ENCODE measurements at places on chromosomes 3 and 15.

DNA sequence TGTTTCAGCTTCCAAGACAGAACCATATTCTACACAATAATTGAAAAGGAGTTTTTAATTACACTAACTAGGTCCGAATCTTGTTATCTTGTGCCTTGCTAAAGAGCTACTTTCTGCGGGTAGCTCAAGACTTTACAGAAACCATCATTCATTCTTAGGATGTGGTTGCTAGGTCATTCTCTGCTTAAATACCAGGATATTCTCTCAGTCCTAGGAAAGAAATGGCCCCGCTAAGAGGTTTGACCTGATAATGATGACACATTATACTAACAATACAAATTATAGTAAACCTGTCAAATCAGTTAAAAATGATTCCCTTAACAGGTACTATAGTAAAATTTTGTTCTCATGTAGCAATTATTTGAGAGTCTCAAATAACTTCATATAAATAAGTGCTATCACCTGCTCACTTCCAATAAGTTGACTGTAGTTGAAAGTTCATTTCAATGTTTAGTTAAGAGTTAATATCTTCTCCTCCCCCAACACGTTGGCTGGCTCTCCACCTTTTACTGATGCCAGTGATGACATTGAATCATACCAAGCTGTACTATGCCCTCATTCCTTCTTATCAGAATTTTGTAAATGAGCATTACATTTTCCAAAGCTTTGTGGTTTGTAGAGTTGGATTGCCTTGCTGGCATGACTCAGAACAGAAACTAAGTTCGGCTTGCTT is 3.6 kb upstream of the C3orf85 start:
- no peak for DNase-seq

DNA sequence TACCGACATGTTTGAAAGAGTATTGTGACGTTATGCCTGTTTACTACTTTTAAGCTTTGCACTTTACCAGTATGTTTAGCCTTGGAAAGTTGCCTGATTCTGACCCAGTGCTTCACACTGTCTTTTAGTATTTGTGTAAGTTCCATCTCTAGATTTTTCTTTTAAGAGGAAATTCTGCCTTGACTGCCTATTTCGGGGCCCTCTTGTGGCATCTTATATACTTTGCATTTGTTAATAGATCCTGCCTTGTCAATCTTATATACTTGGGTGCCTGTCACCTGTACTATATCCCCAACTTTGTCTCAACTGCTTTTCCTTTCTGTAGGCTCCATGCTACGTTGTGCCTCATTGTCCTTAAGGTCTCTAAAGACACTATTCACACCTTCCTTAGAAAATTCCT is 244.6 kb downstream of the STXBP5L start:
- DNase-seq = no peak

DNA sequence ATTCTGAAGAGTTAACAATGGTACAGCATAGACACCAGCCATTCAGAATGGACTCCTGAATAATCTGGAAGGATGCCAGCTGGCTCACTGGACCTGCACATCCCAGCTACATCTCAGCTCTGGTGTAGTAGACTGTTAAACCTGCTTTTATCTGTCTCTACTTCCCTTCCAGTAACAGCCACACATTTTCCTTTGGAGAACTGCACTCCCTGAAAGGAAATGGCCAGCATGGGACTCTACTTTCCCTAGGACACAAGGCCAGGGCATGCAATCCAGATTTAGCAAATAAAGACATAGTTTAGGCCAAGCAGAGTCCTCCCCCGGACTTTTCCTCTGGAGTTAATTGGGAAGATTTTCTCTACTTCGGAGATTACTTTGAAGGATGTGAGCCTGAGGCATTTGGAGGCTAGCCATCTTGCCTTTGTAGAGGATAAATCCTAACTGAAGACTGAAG is 82.7 kb upstream of the TCF12 start:
- no peak for DNase-seq

- no peak for DNase-seq
Observed at GRCh38 chr3:89335693-89336092, 228.3 kb downstream of the EPHA3 start.

DNA sequence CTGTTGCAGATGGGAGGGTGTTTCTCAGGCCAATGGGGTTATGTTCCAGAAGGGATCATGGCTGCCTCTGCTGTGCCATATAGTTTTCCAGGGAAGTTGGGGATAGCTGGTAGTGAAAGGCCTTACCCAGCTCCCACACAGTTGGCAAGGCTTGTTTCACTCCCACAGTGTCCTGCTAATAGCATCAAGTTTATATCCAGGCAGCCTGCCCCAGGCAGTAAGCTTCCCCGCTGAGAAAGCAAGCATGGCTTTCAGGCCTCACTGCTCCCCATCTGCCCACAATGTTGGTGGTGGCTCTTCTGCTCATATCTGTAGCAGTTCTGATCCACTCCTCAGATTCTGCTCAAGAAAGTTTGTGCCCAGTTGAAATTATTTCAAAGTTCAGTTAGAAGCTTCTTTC is 50.9 kb upstream of the DCBLD2 start:
- DNase-seq = no peak

DNA sequence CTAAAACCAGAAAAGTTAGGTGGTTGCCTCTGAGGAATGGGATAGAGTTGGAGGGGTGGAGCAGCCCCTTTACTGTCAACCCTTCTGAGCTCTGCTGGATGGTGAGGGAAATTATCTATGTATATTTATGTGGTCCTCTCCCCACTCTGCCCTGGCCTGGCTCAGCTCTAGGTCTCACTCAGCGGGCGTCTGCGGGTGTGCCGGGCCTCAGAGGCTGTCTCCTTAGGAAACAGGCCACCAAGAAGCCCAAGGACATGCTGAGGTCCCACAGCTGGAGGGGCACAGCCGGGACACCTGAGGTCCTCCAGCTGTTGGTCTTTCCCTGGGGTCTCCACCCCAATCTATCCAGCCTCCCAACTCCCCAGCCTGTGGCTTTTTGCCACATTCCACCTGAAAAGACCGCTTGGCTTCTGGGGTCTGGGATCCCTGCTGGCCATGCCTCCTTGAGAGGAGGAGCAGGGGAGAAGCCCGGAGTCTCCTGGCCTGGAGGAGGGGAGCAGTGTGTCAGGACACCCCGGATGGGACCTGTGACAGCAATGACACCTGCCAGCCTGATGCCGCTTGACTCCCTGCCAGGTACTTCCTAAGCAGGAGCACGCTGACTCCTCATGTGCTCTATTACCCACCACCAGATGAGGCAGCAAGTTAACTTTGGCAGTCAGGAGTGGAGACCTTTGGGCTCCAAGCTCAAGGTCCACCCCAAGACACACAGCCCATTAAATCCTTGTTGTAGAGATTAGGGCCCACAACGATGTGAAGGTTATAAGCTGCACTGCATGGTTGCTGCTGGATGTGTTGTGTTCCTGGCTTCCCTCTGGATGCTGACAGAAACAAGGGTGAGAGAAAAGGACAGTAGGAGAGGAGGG is at the start of gene SLC28A1:
SLC28A1 (plus strand) TSS at position 747 of the 866 bp plus-strand sequence. CDS start 3,099 bp downstream, outside the sequence.
- DNase-seq = no peak

GRCh38 chr3:127255516-127255915 is 32.3 kb downstream of the PRR20G start:
- no peak for DNase-seq

DNA sequence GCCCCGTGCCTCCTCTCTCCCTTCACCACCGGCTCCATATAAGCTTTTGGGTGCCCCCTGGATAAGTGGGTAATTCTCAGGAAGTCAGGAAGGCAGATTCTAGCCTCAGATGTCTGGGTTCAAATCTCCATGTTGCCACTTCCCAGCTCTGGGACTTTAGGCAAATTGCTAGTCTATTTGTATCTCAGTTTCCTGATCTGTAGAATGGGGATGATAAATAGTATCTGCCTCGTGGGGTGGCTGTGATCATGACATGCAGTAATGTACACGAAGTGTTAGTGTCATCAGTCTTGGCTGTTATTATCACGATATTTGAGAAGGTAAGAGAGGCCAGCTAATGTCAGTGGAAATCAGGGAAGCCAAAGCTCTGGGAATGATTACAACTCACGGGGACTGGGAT is 43.3 kb downstream of the MUC4 start:
- DNase-seq = no peak

Measured in cortex of kidney (tissue), 1 donor.